ENCODE measurements at places on chromosomes 7 and 10.

DNA sequence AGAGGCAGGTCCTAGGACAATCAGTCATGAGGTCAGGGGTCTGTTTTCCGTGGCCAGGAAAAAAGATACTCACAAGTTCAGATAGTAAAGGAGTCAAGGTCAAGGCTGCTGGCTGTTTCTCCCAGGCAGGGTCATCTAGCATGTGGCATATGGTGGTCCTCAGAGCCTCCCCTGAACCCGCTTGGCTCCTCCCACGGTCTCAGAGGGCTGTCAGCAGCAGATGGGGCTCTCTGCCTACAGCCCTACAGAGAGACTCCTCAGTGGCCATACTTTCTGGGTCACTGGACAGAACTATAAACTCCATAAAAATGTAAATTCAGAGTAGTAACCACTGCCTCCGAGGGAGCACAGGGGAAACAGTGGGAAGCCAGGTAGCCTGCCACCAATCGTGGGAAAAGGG, 11.3 kb upstream of the DRGX start:
- no peak for DNase-seq

GRCh38 chr7:158296798-158297104, 290.9 kb downstream of the PTPRN2 start:
- DNase-seq = no peak

DNA sequence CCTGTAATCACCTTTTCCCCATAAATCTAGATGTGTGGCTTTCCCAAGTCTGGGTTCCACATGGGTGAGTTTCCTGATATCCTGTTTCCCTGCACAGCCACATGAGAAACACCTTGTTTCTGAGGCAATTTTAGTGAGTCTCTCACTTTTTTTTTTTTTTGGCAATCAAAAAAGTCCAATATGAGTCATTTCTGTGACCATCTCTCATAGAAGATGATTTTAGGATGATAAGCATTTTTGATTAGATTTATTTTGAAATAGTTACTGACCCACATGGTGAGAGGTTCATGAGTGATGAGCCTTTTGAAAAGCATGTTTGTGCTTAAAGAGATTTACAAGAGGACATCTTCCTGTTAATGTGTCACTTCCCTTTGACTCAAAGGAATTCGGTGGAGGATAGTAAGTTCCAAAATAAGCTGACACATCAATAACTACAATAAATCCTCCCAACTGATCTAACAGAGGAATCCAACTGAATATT, 464.0 kb downstream of the INHBA start:
- no peak for DNase-seq

- no peak for DNase-seq
Observed at GRCh38 chr7:14759785-14760184, 142.8 kb downstream of the DGKB start.

DNA sequence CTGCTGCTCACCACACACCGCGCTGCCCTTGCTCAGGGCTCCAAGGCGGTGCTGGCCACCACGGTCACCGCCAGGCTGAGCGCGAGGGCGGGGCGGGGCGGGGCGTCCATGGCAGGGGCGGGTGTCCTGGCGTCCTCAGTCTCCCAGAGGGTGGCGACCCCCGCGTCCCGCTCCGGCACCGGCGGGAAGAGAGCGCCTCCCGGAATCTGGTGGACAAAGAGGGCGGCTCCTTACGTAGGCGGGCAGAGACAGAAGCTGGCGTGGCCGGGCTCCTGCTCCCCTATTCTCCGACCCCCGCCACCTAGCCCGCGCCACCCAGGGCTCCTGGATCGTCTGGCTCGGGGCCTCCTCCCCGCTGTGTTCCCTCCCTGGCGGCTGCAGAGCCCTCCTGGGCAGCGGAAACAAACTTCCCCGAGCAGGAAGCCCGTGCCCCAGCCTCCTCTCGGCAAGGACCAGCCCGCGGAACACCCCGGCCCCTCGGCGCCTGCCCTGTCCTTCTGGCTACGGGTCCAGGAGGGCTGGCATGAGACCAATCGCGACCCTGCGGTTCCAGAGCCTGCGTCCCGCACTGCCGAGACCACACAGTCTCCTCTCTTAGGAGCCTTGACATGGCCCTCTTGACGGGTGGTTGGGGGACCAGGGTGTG, 133.8 kb upstream of the ZNF92 start:
- no peak for DNase-seq

All from frontal cortex (tissue), 4 donors.